Ascending aorta (tissue), 2 donors: ENCODE measurements at places on chromosomes 3 and 15. TPM values are rescaled to one million over a fixed set of nuclear protein-coding genes. Genes with fewer than 3 reads are reported as not detected.

The TRIM42 gene
- total RNA-seq = not detected

The C3orf70 gene
- 16.5 TPM for total RNA-seq

The LRRC3B gene
- not detected for total RNA-seq

The CLRN1 gene
- total RNA-seq = not detected

The GUCA1C gene
- total RNA-seq = not detected

The TRPM1 gene
- not detected for total RNA-seq

The CRTAP gene
- 300 TPM for total RNA-seq

The HESX1 gene
- total RNA-seq = not detected

The IL1RAP gene
- total RNA-seq = 12.8 TPM

The MYL3 gene
- total RNA-seq = 3.6 TPM

The CRABP1 gene
- not detected for total RNA-seq

The ACKR4 gene
- 12.8 TPM for total RNA-seq

The GPR62 gene
- total RNA-seq = not detected

The SLC6A1 gene
- total RNA-seq = 6.3 TPM

GRCh38 chr15:35064576-35065190, 20.4 kb downstream of the NANOGP8 start:
- DNase-seq = no peak

GRCh38 chr3:101849714-101850245, 466 bp downstream of the NFKBIZ start:
- no peak for DNase-seq

GRCh38 chr3:46027736-46028397, 584 bp upstream of the XCR1 start:
- no peak for DNase-seq

GRCh38 chr15:40342416-40343320, 1.9 kb upstream of the CCDC9B start:
- no peak for DNase-seq

GRCh38 chr3:41131224-41131623, 68.1 kb upstream of the CTNNB1 start:
- DNase-seq = no peak

- no peak for DNase-seq
Observed at GRCh38 chr3:52842424-52842823, 7.6 kb upstream of the MUSTN1 start.

DNA sequence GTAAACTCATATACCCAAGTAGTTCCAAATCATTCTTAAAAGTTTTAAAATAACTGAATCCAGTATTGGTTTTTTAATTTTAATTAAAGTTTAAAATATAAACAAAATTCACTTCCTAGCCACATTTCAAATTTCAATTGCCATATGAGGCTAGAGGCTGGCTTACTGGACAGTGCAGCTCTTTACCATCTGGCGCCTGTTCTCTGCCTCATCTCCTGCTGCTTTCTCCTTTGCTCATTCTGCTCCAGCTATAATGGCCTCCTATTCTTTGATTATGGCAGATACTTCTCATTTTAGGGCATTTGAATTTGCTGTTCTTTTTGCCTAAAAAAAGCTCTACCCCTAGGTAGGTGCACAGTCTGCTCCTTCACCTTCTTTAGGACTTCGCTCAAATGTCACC, 19.1 kb downstream of the ARMC8 start:
- no peak for DNase-seq

GRCh38 chr3:186552408-186553031, 8.3 kb upstream of the CRYGS start:
- no peak for DNase-seq

- DNase-seq = no peak
Observed at GRCh38 chr3:135161425-135161824, 366.4 kb downstream of the EPHB1 start.

DNA sequence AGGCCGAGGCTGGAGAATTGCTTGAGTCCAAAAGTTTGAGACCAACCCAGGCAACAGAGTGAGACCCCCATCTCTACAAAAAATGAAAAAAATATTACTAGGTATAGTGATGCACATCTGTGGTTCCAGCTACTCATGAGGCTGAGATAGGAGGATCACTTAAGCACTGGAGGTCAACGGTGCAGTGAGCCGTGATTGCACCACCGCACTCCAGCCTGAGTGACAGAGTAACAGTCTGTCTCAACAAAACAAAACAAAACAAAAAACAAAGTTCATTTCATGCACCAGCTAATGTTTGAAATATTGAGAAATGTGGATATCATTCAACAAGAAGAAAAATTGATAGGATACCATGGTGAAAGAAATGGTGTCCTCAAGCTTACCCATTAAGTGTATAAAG, 450.5 kb upstream of the TPRG1 start:
- no peak for DNase-seq

- no peak for DNase-seq
Observed at GRCh38 chr3:45665101-45665572, 24.1 kb upstream of the SACM1L start.

GRCh38 chr15:69853544-69853951, 244.2 kb downstream of the TLE3 start:
- no peak for DNase-seq

- no peak for DNase-seq
Observed at GRCh38 chr3:103184772-103185171, 750.0 kb downstream of the ZPLD1 start.

GRCh38 chr3:60160822-60161748, 1090.2 kb downstream of the FHIT start:
- no peak for DNase-seq

DNA sequence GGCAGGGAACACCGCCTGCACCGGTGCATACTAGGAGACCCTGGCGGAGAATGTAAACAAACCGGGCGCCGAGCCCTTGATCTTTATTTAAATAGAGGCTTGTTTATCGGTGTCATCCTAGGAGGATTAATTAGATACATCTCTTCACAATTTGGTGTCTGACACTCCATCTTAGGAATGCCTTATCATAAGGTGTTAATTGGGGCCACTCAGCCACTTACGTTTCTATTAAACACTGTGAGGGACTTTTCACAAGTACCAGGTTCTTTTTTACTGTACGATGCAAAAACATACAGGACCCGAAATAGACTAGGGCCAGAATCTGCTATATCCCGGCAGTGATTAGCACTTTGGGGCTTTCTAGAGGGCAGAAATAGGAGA, 8.0 kb downstream of the EOMES start:
- DNase-seq = no peak

GRCh38 chr3:157154563-157155330, 5.2 kb downstream of the CCNL1 start:
- DNase-seq = no peak

GRCh38 chr3:42052484-42053351, 38.4 kb upstream of the TRAK1 start:
- DNase-seq = no peak

DNA sequence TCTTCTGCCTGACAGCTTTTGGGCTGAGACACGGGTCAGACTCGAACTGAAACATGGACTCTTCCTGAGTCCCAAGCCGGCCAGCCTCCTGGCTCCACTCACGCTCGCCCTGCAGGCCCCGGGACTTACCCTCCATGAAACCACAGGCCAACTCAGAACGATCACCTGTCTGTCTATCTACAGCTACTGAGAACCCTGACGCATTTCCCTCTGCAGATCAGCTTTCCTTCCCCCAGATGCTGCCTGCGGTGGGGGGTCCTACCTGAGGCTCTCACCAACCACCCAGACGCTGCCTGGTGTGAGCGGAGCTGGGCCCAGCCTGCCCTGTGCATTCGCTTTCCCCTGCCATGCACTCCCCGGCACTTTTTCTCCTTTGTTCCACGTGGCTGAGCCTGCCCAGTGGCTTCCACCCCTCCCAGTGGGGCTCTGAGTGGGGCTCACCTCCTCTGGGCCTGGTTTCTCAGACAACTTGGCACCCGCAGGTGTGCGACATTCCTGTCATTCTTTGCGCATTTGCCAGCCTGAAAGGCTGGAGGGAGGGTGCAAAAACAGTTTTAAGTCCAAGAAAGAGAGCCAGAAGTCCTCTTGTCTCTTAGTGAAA, 60.2 kb downstream of the PLXNA1 start:
- DNase-seq = no peak

DNA sequence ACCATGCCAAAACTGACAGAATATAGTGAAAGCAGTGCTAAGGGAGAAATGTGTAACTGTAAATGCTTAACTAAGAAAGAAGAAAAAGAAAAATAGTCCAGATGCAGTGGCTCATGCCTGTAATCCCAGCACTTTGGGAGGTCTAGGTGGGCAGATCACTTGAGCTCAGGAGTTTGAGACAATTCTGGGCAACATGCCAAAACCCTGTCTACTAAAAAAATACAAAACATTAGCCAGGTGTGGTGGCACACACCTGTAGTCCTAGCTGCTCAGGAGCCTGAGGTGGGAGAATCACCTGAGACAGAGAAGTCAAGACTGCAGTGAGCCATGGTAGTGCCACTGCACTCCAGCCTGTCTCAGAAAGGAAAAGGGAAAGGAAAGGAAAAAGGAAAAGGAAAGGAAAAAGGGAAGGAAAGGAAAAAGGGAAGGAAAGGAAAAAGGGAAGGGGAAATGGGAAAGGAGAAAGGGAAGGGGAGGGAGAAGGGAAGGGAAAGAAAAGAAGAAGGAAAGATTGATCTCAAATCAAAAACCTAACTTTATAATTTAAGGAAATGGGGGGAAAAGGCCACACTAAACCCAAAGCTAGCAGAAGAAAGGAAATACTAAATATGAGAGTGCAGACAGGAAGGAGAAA, 20.3 kb downstream of the C3orf33 start:
- DNase-seq = no peak

DNA sequence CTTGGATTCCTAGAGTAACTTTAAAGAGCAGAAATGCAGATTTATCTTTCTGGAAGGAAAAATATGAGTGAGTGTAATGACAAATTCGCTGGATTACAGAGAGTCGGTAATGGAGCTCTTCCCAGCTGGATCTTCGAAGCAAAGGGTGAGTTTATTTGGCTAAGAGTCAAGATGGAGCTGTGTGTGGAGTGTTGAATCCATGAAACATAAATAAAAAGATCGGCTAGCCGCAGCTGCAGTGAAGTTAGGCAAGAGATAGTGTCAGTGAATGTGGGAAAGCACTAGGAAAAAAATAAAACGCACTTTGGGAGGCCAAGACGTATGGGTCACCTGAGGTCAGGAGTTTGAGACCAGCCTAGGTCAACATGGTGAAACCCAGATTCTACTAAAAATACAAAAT, 10.3 kb downstream of the NAALADL2 start:
- DNase-seq = no peak

DNA sequence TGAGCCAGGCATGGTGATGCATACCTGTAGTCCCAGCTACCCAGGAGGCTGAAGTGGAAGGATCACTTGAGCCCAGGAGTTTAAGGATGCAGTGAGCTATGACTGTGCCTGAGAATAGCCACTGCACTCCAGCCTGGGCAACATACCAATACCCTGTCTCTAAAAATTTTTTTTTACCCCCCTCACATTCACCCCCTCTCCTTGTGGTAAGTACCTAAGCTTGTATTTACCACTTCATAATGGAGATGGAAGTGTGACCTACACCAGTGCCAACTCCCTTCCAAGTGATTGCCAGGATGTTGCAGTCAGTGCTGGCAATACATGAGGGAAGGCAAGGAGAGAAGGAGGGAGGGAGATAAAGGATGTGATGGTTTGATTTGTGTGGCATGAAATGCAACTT, 84.2 kb downstream of the LRRC28 start:
- DNase-seq = no peak

DNA sequence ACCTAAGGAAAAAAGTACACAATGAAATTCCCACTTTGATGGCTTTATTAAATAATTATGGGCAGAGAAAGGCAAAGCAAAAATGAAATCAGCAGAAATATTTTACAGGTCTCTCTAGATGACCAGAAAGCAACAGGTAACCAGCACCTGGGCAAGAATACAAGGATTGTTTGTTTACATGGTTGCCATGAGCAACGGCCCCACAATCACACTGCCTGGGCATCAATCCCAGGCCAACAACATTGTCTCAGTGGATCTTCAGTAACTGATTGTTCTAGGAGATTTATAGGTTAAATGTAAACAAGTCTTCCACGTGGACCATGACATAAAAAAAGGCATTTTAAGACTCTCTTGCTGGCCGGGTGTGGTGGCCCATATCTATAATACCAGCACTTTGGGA, 82.6 kb downstream of the PDZRN3 start:
- no peak for DNase-seq

DNA sequence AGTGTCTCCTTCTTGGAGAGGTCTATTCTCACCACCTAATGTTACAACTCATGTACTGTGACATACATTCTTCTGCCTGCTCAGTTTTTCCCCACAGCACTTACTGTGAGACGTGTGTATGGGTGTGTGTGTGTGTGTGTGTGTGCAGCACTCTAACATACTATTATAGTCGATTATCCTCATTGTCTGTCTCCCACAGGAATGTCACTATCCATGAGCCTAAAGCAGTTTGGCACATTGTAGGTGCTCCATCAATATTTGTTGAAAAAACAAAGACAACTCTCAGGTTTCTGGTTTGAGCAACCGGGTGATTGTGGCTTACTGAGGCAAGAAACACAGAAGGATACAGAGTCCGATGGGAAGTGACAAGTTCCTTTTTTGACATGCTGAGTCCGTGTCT, 8.6 kb upstream of the ZNF148 start:
- no peak for DNase-seq

GRCh38 chr15:96358821-96359615, 28.5 kb downstream of the NR2F2 start:
- no peak for DNase-seq

DNA sequence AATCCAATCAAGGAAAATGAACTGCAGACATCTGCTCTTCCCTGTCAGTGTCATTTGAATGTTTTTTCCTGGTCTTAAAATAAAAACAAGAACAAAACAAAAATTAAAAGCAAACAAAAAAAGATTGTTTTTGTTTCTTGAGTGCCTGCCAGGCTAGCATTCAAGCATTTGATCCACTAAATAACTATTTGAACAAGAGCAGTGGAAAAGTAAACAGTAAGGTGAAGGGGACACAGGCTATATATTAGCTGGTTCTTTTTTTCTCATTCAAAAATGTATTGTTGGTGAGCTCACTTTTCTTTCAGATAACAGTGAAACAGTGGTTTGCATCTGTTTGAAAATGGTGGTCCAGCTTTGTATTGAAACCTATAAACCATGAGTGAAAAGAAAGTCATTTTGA, 586.9 kb upstream of the SGO1 start:
- no peak for DNase-seq

DNA sequence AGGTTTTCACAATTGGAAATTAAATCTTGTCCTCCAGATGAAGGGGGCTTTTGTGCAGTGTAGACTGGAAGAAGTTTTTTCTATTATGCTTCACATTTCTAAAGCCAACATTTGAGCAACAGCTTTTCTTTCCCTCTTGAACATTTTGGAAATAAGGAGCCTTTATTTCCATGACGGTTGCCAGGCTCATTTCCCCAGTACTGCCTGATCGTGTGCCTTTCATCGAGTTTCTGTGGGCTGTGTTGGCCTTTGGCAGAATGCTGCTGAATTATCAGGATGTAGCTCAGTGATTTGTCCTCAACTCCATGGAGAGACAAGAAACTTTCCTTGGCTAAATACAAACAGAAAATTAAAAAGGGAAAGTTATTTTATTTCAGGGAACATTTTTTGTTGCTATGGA, 314.8 kb upstream of the LRRC3B start:
- DNase-seq = no peak

- no peak for DNase-seq
Observed at GRCh38 chr15:60529332-60529731, 50.4 kb upstream of the ICE2 start.

DNA sequence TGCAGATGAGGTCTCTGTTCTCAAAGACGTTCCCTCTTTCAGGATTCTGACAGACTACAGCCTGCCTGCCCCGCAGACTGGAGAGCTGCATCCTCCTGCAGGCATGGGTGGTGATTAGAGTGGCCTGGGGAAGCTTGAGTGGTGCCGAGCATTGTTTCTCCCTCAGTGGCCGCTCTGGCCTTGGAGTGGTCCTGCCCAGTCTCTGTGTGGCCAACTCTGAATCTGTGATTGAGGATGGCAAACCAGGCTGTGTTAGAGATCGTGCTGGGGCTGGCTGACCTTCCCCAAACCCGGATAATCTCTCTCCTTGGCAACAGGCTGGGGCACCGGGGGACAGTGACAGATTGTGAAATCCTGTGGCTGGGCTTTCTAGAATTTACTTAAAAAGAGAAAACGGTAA, 11.0 kb upstream of the ADCY5 start:
- no peak for DNase-seq
